ENCODE measurements at places on chromosomes 11 and 22. TPM values are rescaled to one million over a fixed set of nuclear protein-coding genes. Genes with fewer than 3 reads are reported as not detected.

DNA sequence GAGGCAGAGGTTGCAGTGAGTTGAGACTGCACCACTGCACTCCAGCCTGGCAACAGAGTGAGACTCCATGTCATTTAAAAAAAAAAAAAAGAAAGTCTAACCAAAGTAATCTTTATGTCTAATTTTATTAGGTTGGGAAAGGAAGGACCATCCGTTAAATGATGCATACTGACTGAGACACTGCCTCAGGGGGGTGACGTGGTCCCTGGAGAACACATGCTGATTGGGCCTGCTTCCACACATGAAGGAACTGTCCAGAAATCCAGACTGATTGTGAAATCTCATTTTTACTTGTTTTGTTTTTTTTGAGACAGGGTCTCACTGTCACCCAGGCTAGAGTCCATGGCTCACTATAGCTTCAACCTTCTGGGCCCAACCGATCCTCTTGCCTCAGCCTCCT lies 5.5 kb downstream of the SF3A1 start:
- DNase-seq: no peak

- no peak for DNase-seq
Measured at GRCh38 chr11:21295508-21295907, 626.1 kb downstream of the NELL1 start.

Gene DRD4
- 0.48 TPM for total RNA-seq

Gene CCDC87
- total RNA-seq: 0.24 TPM

Gene ARHGEF12
- 101 TPM for total RNA-seq

Gene LMO1
- total RNA-seq: 0.38 TPM

Gene RASL10A
- 0.71 TPM for total RNA-seq

- no peak for DNase-seq
Measured at GRCh38 chr11:29629286-29629685, 387.5 kb downstream of the KCNA4 start.

GRCh38 chr11:116311206-116311605 lies 461.6 kb downstream of the BUD13 start:
- no peak for DNase-seq

Gene C11orf86
- not detected for total RNA-seq

- no peak for DNase-seq
Measured at GRCh38 chr11:117145393-117145761, 1.3 kb downstream of the PAFAH1B2 start.

Gene CST6
- not detected for total RNA-seq

GRCh38 chr11:569158-569885 lies 6.9 kb upstream of the PHRF1 start:
- DNase-seq: no peak

- DNase-seq: no peak
Measured at GRCh38 chr22:40748388-40749355, 69.4 kb downstream of the MCHR1 start.

Gene TMEM121B
- total RNA-seq: 0.74 TPM

Gene BAIAP2L2
- 0.24 TPM for total RNA-seq

DNA sequence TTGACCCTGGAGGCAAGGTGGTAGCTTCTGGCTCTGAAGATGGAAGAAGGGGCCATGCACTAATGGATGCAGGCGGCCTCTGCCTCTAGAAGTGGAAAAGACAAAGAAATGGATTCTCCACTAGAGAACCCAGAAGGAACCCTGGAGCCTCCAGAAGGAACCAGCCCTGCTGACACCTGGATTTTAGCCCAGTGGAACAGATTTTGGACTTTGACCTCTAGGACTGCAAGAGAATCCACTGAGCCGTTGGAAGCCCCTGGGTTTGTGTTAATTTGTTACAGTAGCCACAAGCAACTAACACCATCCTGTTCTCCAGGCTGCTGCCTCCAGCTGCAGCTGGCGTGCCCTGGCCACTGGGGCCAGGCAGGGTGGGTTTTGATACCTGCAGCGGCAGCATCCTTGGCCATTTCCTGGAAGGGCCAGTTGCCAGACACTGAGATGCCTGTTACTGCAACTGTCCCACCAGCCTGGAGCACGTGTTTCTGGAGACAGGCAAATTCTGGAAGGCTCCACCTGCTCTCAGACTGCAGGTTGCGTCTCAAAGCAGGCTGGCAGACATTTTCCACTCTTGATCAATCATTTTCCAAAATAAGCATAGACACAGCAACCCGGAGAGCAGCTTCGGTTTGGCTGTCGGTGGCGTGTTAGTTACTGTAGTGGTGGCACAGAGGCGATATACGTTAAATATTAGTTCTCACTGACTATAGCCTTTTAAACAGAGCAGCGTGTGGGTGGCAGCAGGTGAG lies 76.8 kb upstream of the PARVG start:
- DNase-seq: peak; percentile 49

Gene PANX3
- not detected for total RNA-seq

Gene C11orf97
- not detected for total RNA-seq

- DNase-seq: peak; percentile 94
Measured at GRCh38 chr11:75563978-75564552, 2.0 kb downstream of the SERPINH1 start.

GRCh38 chr11:127066401-127067090 lies 66.0 kb upstream of the KIRREL3 start:
- DNase-seq: no peak

- no peak for DNase-seq
Measured at GRCh38 chr22:30921108-30921507, 47.5 kb downstream of the MORC2 start.

GRCh38 chr11:61026121-61027031 lies 54.9 kb downstream of the CD6 start:
- peak; percentile 65 for DNase-seq

DNA sequence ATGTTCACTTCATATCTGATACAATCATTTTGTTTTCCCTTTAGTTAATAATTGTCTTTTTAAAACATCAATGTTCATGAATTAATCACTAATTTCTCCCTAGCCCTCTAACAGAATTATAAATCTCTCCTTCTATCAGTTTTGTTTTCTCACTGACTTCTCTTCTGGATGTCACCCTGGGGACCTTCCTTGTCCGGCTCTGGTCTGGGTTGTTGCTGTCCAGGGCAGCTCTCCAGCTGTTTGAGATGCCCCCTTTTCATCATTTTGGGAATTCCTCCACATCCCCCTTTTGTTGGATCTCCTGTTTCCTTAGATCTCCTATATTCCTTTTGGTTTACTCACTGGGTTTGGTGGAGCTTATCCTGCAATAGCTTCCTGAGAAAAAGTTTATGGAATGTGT lies 35.6 kb upstream of the PSMA1 start:
- no peak for DNase-seq

DNA sequence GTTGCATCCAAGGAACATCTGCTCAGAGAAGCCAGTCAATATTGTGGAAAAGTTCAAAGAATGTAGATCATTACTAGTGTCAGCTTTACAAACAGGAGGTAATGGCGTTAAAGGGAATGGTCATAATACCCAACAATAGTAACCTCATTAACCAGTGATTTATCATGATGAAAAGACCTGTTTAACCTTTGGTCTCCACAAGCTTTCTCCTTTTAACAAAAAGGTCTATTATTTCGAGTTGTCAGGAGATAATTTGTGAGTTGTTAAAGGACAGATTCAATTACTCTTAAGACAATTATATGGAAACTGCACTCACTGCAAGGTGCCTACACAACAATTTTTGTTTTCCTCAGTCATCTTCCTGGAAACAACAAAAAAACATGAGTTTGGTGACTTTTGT lies 73.8 kb upstream of the HTATIP2 start:
- DNase-seq: no peak

DNA sequence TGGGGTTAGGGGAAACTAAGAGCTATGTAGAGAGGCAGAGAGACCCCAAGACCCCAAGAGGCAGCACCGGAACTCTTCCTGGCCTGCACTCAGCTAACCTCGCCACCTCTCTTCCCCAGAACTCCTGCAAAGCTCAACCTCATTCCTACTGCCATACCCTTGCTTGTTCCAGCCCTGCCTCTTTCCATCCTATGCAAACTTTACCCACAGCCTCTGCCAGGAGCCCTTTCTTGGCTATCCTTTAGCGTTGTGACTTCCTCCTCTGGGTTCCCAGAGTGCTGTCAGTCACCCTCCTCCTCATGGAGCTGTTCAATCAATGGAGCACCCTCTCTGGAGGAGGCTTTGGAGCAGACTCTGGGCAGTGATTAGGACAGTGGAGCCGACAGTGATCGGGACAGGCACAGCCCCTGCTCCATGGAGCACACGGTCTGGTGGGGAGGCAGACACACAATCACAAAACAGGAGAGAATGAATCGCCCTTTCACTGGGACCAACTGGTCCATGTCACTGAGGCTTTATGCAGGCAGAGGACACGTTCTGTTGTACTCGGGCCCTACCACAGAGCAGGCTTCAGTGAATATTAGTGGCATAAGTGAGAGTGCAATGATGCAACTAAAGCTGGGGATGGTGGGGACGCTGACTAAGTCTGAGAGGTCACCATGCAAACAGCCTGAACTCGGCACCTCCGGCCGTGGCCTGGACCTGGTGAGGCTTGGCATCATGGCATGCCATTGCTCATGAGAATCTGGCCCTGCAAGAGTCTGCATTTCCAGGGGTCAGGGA lies 24.6 kb upstream of the P2RY2 start:
- DNase-seq: no peak

DNA sequence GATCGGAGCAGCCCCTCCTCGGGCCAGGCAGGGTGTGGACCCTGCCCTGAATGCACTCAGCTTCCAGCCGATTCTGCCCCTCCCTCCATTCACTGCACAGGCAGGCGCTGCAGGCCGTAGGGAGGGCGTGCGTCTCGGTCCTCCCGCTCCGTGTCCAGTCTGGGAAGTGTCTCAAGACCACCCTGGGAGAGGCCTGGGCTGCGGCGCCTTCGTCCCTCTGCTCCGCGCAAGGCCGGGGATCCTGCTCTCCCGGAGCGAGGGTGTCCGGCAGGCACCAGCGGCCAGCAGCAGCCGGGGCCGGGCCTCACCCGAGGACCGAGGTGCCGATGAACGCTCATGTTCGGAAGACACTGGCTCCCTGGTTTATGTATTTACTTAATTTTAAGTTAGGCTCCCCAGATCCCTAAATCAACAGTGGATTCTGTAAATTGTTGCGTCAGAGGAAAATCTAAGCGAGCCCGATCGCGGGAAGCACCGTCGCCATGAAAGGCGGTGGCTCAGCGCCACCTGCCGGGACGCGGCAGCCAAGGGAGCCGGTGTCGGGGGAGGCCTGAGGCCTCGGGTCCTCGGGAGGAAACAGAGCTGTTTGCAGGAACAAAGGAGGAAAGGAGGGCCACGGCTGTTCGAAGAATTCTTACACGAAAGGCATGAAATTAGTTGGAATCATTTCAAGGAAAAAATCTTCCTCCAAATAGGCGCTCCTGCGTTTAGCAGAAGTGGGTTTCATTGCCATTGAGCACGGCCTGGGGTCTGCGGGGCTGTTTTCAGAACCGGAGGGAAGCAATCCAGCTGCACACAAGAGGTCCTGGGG lies 195.3 kb downstream of the BRD1 start:
- no peak for DNase-seq

DNA sequence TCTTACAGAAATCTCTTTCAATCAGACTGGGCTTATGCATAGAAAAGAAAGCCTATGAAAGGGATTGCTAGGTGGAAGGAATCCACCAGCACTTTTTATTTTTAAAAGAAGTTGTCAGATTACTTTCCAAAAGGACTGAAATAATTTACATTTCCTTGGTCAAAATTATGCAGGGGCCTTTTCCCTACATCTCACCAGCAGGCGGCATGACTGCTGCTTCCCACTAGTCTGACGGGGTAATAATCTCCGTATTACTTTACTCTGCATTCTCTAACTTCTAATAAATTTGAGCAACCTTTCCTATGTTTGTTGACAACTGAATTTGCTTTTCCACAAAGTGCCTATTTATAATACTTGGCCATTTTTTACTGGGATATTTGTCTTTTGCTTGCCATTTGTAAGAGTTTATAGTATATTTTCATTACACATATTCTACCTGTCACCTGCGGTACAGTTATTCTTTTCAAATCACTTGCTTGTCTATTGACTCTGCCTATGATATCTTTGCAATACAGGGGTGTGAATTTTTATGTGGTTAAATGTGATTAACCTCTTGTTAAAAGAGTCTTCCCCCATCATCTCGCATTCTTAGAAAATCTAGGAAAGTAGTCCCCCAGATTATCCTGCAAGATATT lies 51.9 kb upstream of the USP47 start:
- DNase-seq: no peak

GRCh38 chr22:20979243-20979809 lies 2.8 kb upstream of the LZTR1 start:
- DNase-seq: peak; percentile 91

DNA sequence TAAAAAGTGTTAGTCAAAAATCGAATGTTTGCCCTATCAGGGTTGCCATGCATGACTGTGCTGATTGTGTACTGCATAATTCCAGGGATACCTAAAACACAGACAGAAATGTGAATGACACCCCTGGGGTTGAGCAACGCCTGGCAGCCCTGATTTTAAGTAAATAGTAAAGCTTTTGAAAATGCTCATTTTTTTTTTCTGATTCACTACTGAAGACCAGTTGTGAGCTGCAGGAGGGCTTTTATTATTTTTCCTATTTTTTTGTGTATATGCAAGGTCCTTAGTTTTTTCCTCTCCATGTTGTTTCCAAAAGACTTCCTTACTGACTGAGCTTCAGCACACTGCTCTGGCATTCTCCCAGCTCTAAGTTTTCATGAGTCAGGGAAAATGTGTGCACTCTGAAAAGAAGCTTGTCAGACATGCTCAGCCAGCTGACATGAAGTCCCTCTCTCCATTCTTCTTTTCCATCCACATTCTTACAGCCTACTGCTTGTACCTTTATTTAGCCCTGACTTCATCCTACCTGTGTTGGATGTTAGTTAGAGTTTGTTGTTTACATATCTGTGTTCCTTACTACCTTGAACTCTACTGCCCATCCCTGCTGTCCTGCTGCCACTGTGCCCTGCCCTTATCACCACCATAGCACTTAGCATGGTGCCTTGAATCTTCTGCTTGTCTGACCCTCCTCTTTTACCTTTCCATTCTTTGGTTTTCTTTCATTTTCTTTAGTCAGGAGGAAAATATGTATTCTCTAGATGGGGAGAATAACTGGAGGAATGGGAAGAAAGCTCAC lies 79.5 kb downstream of the HORMAD2 start:
- DNase-seq: no peak

- peak; percentile 50 for DNase-seq
Measured at GRCh38 chr11:76667856-76668255, 2.7 kb downstream of the LRRC32 start.

Gene UBQLNL
- total RNA-seq: 0.32 TPM

Gene DNAJB7
- not detected for total RNA-seq

GRCh38 chr11:76878014-76878413 lies 17.3 kb downstream of the ACER3 start:
- DNase-seq: no peak

- no peak for DNase-seq
Measured at GRCh38 chr11:132409573-132410355, 1039.3 kb downstream of the NTM start.

All from posterior vena cava (tissue), 2 donors.